D341Med (cell line): ENCODE measurements at places on chromosomes 6 and 20.

DNA sequence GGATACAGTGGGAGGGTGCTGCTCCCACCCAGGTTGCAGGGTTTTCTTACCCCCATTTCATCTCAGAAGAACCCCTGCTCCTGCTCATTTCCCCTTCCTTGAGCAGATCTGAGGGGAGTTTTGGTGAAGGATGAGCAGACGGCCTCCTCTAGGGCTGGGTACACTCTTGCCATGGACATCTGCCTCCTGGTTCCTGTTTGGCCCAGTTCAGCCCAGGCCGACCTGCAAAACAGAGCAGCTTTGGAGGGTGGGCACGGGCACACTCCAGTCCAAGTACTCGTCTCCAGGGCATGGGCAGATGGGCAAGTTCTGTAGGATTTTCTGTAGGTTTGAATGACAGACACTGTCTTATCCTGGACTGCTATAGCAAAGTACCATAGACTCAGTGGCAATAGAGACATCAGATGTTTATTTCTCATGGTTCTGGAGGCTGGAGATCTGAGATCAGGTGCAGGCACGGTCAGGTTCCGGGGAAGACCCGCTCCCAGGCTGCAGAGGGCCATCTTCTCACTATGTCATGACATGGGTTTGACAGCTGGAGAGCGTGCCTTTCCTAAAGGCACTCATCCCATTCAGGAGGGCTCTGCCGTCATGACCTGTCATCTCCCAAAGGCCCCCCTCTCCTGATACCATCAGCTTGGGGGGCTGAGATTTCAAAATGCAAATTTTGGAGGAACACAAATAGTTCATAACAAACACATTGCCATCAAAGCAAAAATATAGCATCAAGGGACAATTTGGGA, 6.2 kb downstream of the NPBWR2 start:
- DNase-seq: no peak

DNA sequence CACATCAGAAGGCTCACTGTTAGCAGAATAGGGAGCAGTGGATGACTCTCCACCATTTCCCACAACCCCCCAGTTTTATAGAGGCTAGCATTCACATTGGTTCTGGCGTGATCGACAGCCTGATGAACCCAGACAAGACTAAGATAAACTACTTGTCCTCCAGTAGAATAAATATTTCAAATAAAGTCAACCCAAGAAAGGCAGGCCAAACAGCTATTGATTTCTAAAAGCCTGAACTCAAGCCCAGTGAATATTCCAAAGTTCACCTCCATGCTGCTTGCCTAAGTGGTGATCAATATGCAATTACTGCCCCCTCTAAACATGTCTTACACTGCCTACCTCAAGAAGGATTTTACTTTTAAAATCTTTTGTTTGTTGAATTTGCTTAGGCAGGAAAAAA, 104.5 kb downstream of the CTNNBL1 start:
- DNase-seq: no peak

DNA sequence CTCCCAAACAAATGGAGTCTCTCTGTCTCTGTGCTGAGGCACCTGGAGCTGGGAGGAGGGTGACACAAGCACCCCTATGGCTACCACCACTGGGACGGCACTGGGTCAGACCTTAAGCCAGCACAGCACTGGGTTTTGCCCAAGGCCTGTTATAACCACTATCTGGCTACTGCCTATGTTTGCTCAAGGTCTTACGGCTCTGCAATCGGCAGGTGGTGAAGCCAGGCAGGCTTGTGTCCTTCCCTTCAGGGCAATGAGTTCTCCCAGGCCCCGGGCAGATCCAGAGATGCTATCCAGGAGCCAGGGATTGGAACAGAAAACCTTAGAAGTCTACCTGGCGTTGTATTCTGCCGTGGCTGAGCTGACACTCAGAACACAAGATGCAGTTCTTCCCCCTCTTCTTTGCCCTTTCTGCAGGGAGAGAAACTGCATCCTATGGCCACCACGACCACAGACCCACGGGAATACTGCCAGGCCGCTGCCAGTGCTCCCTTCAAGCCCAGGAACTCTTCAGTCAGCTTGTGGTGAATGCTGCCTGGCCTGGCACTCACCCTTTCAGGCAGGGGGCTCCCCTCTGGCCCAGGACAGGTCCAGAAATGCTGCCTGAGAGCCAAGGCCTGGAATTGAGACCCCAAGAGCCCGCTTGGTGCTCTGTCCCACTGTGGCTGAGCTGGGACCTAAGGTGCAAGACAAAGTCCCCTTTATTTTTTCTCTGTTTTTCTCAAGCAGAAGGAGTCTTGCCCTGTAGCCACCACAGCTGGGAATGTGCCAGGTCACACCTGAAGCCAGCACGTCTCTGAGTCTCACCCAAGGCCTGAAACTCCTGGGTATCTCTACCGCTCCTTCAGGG, 67.0 kb upstream of the FRMD1 start:
- peak; percentile 1 for DNase-seq

- no peak for DNase-seq
Observed at GRCh38 chr6:3851839-3852238, 2.7 kb downstream of the FAM50B start.

GRCh38 chr6:157718503-157719187, 104.4 kb upstream of the SNX9 start:
- no peak for DNase-seq

- no peak for DNase-seq
Observed at GRCh38 chr6:91669154-91669870, 1082.4 kb upstream of the MAP3K7 start.

GRCh38 chr6:134146268-134147033, 94.0 kb upstream of the SLC2A12 start:
- no peak for DNase-seq

- no peak for DNase-seq
Observed at GRCh38 chr20:50290808-50291207, 100.2 kb downstream of the CEBPB start.

GRCh38 chr20:31934968-31935764, 16.7 kb downstream of the PDRG1 start:
- peak; percentile 65 for DNase-seq

- DNase-seq: no peak
Observed at GRCh38 chr6:28442586-28442985, 705 bp downstream of the ZSCAN23 start.
